ENCODE measurements at places on chromosomes 3 and 15. TPM values are rescaled to one million over a fixed set of nuclear protein-coding genes. Genes with fewer than 3 reads are reported as not detected.

The CFAP100 gene
- total RNA-seq, result 21.5 TPM

The CYP8B1 gene
- total RNA-seq, result not detected

The AHSG gene
- not detected for total RNA-seq

The HYAL1 gene
- total RNA-seq, result 58.2 TPM

The FMN1 gene
- total RNA-seq, result 38.8 TPM

The MNS1 gene
- total RNA-seq, result 2.3 TPM

The TLR9 gene
- total RNA-seq, result 1.0 TPM

The TEX55 gene
- total RNA-seq, result not detected

DNA sequence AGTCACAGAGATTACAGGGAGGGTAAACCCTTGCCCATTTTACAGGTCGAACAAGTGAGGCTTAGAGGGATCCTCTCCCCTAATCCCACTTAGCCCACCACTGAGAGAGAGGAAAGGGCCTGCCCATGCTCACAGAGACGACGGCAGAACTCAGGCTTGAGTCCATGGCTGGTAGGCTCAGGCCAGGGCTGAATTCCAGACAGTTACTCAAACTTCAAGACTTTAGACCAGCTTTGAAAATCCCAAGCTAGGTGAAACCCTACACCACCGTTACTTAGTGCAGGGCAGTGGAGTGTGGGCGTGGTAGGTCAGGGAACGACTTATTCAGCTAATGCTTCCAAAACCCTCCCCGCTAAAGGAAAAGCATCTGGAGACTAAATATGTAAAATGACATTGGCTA lies 16.4 kb downstream of the GRIP2 start:
- DNase-seq, result no peak

DNA sequence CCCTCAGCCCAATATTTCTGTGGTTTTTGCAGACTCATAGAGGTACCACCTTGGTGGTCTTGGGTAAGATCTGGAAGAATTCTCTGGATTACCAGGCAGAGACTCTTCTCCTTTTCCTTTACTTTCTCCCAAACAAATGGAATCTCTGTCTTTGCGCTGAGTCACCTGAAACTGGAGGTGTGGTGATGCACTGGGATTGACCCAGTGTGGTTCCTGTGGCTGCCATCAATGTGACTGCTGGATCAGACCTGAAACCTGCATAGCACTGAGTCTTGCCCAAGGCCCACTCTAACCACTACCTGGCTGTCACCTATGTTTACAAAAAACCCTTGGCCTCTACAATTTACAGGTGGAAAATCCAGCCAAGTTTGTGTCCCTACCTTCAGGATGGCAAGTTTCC lies 295.3 kb downstream of the RBMS3 start:
- no peak for DNase-seq

DNA sequence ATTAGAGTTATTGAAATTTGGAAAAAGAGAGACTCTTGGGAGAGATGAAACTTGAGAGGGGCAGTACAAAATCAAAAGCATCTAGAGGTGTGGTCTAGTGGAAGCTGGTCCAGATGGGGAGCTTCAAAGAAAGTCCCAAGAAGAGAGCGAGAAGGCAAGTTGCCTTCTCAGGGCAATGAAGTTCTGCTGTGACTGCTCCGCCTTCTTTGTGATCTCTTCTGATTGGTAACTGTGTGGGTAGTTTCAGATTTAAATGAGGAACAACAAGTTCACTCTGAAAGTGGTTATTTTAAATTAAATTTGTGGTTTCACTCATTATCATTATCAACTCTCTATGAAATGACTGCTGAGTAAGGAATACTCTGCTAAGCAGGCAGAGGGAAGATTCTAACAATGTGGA lies 233.3 kb downstream of the NLGN1 start:
- no peak for DNase-seq

DNA sequence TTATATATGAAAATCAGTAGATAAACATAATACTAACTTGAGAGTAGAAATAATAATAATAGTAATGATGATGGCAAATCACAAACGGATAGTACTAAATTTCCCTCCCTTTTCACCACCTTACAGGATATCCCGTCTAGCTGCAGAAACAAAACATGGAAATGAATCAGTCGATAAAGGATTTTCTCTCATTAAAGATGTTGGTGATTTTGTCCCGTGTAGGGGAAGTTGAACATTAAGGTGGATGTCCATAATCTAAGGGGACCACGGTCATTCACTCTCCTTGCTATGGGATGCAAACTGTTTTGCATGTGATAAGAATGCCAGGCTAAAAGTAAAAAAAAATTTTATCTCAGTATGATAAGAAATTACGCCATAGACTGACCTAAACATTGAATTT lies 1027.7 kb upstream of the NR2F2 start:
- no peak for DNase-seq

DNA sequence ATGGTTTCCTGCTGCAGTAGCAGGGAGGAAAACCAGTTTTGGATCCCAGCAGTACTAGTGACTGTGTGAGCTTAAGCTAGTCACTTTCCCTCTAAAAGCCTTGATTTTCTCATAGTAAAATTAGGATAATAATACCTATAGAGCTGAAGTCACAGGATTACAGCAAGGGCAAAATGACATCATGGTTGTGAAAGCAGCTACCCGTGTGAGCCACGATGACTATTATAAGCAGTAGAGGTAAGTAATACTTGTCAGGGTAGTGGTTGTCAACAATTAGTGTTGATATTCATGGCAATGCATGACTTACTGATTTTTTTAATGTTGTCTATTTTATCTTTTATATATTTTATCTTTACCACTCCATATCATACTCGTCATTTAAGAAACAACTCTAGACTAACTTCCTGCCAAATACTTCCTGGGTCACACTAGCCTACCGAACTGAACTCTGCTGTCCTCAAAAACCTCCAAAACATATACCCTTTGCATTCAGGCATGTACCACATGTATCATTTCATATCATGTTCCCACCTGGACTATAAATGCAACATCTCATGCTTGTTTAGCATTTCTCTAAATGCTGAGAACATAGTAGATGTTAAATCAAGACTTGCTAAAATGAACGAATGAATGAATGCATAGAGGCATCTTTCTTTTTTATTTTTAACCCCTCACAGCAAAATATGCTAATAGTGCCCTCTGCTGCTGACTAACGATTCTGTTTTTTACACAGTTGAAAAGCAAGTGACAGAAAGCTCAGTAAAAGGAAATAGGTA lies 172.6 kb downstream of the P3H2 start:
- DNase-seq, result no peak

- DNase-seq, result no peak
These were observed 38.6 kb downstream of the BTLA start for GRCh38 chr3:112460519-112461195.

DNA sequence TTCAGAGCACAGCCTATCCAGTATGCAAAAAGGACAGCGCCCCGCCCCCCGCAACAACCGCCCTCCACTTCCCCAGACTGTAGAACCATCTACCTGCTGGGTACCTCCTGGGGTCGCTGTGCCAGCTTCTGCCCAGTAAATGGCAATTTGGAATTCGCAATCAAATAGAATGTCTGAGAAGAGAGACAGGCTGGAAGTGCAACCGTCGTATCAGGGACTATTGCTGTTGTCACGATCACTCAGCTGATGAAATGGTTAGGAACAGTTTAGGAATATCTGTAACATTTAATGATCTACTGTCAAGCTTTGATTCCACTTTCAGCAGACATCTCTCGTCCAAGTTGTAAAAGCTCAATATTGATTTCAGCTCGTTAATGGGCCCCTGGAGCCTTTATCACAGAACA lies 13.3 kb upstream of the PARL start:
- no peak for DNase-seq

GRCh38 chr3:108124337-108125152 lies 33.7 kb upstream of the CD47 start:
- DNase-seq, result no peak

- DNase-seq, result peak; percentile 35
These were observed 40.9 kb downstream of the MUC20 start for GRCh38 chr3:195761567-195762248.

DNA sequence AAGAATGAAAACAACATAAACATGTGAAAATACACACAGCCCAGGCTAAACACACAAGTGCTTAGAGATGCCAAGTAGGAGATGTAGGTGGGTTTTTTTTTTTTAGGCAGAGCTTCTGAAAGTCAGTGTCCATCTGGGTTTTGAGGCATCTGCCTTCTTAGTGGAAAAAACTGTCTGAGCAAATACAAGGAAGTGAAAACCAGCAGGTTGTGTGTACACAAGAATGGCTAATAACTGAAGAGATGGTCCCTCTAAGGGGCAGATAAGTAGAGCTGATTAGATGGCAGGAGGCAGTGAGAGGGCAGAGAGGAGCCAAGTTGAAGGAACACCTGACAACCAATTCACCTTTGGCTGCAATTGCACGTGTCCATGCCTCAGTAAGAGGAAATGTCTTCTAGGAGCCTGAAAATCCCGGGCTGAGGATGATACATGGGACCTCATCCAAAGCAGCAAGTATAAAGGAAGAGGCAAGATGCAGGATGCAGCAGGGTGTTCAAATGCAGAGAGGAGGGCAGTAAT lies 34.9 kb downstream of the CYP19A1 start:
- DNase-seq, result no peak

- peak; percentile 90 for DNase-seq
These were observed 133.3 kb downstream of the TBC1D2B start for GRCh38 chr15:77944002-77944867.

- no peak for DNase-seq
These were observed 5.4 kb upstream of the RFX7 start for GRCh38 chr15:56249092-56249491.

DNA sequence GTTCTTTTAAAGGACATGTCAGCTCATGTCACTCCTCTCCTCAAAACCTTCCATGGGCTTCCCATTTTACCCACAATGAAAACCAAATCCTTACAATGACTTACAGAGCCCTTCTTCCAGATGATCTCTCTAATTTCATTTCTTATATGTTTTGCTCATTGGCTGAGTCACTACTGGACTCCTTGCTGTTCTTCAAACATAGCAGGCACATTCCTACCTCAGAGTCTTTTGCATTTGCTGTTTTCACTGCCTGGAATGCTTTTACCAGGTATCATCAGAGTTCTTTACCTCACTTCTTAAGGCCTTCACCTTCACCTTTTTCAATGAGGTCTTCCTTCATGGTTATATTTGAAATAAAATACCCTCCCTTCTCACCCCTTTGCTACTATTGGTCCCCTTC lies 57.3 kb downstream of the NECTIN3 start:
- DNase-seq, result no peak

- no peak for DNase-seq
These were observed 13.2 kb downstream of the ZDHHC3 start for GRCh38 chr3:44962621-44963393.

DNA sequence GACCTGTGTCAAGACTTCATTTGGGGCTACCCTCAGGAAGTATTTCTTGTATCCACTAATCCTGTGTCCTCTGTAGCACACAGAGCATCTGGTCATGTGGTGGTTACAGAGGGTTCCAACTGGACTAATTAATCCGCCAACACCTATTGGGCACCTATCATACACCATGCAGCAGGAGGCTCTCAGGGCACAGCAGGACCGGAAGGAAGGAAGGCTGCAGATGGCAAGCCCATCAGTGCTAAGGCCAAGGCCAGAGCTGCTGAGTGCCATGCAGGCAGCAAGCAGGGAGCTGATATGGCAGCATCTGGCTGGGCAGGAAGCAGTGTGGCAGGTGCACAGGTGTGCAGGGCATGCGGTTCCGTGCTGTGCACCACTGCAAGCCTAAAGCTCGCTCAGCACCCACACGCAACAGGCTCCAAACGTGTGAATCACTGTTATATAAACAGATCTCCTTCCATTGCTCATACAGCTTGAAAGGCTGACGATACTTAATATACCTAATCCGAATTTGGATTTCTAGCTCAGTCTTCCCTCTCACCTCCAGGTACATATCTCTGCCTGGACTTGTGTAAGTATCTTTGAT lies 64.4 kb upstream of the SNRPA1 start:
- DNase-seq, result no peak

GRCh38 chr3:52874160-52874701 lies 23.1 kb downstream of the STIMATE start:
- DNase-seq, result no peak

DNA sequence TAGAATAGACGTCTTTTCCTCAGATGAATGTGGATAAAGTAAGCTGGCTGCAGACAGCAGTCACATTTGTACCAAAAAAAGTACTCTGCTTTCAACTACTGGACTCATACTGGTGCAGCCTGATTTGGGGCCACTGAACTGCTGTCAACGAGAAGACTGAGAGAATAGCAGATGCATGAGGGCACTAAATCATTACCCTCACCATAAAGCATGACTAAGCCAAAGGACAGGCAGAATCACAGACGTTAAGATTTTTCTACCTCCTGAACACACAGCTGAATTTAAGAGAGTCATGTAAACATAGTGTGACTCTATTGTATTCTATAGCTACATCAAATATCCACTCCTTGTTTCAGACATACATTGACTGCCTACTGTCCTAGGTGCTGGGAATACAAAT lies 67.8 kb upstream of the CDAN1 start:
- no peak for DNase-seq

DNA sequence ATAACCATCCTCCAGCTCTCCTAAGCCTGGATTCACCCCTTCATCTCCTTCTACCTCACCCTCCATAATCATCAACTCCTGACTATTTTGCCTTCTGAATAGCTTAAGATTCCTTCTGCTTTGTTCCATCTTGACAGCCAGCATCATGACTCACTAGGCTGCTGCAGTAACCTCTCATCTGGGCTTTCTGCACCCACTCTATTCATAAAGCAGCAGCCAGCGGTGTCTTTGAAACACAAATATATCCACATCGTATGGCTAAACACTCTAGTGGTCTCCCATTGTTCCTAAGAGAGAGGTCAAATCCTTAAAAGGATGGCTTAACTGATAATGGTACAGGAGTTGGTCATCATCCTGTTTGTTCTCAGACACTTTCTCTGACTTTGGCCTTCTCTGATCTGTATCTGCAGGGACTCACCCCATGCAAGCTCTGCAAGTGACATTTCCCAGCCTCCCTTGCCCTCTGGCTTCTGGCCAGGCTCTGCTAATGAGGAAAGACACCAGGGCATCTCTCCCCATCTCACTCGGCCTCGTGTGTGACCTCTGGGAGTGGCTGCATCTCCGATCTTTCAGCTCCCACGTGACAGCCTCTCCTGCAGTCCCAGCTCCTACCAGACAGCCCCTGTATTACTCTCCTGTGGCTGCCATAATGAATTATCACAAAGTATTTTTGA lies 6.2 kb downstream of the GRK7 start:
- no peak for DNase-seq

DNA sequence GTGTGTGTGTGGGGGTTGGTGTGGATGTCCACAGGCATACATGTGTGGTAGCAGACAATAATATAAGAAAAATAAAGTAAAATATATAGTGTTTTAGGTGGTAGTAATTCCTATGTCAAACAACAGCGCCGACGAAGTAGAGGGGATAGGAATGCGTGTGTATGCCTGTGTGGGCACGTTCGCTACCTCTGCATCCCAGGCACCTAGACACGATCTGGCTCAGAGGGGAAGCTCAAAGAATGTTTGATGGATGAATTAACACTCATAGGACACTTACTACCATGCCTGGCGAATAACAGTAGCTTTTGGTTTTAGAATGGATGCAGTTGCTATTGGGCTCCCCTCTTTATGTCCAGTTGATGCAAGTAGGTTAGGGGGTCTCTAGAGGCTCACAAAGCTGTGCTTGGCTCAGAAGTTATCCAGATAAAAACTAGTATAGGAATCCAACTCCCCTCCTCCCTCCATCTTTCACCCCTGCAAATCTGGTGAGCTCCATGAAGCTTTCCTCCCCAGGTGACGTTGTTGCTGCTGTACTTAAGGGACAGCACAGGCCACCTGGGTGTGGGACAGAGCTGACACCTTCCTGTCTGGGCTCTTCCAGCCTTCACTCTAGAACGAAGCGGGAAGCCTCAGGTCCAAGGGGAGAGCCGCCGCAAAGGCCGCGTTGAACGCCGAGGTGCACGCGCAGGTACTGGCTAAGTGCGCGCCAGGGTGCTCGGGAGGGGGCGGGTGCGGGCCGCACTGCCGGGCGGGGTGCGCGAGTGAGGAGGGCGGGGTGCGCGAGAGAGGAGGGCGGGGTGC lies 192.6 kb upstream of the LYSMD4 start:
- peak; percentile 80 for DNase-seq

Data from lower lobe of right lung (tissue), 2 donors.